ENCODE measurements at places on chromosomes 5 and 9.

DNA sequence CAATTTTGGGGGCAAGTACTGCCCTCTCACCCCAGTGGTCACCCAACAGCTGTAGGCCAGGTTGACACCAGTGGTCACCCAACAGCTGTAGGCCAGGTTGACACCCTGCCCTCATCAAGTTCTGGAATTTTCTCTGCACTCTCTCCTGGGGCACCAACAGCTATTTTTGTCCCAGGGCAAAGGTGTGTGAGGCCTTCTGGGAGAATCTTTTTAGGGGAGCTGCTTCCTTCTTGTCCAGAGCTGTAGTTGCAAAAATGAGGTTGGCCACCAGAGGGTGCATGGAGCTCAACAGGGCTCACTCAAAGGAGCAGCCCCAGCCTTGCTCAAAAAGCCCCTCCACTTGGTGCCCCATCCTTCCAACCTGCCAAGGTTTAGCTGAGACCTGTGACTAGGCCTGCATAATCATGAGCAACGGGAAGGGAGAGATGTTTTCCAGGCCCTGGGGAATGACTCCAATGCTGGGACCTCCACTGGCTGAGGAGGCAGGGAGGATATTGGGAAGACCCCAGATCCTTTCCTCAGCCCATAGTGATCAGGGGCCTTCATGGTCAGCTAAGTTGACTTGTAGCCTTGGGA is 10.6 kb upstream of the P4HA2 start:
- DNase-seq: peak; percentile 72

DNA sequence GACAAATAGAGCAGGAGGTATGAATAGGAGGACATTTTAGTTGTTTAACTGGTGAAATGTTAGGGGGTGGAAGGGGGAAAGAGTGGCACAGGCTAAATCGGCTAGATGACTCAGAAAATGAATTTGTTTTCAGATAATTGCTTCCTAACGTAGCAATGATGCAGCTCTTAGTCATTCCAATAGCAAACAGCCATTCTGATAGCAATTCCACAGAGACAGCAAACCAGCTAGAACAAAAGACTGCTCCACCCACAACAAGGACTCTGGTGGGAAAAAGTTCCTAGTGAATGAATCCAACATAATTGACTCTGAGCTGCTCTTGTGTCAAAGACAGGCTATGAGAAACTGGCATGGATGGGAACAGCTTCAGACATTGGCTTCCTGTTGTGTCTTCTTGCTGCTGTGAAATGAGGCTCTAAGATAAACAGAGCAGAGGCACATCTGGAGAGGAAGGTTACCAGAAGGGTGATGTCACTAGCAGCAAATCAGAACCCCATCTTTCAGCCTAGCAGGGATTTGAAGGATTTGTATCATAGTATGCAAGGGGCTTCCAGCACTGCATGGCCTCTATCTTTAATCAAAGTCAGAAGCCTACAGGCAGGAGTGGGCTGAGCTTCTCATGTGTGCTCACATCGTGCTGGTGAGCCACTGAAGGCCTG is 28.1 kb upstream of the F2RL1 start:
- DNase-seq: no peak

DNA sequence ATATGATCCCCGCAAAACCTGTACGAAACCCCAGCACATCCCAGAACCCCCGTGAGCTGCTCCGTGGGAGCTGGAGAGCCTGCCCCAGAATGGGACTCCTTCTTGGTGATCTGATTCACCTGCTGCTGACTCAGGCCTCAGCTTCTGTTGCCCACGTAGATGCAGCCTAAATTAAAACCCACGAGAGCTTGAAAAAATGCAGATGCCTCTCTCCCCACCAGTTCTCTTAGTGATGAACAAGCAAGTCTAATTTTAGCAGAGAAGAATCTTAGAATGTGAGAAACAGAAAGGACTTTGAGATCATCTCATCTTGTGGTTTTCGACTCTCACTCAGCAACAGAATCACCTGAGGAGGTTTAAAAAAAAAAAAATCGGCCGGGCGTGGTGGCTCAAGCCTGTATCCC is 57.6 kb downstream of the TMOD1 start:
- DNase-seq: peak; percentile 80

GRCh38 chr5:33240558-33240957 is 200.2 kb upstream of the TARS1 start:
- DNase-seq: no peak

GRCh38 chr9:113776194-113776593 is 99.9 kb upstream of the ZNF618 start:
- DNase-seq: no peak

- no peak for DNase-seq
These were observed 392.2 kb upstream of the KLF4 start for GRCh38 chr9:107881626-107882300.

GRCh38 chr9:79014929-79015699 is 556.7 kb upstream of the TLE4 start:
- DNase-seq: no peak

- no peak for DNase-seq
These were observed 456.5 kb upstream of the CDH9 start for GRCh38 chr5:27494887-27495286.
